Activated CD4-positive, alpha-beta T cell treated with anti-CD3 and anti-CD28 coated beads, Interleukin-2, amount 50 U/mL, for 48 hours (primary cell): ENCODE measurements at places on chromosomes 11 and 22.

DNA sequence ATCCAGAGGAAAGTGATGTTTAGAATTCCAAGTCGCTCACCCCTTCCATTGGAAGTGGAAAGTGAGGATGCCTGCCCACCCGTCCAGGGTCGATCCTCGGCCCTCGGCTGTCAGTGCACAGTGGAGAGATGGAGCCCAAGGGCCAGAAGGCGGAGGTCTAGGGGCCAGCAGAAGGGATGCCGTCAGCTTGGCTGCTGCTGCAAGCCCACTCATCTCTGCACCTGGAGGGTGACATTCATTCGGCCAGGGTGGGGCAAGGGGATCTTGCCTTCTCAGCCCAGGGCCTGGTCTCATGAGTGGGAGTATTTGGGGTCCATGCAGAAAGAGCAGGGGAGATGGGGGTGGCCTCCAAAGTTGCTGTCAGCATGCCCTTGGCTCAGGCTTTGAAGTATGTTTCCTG is 30.7 kb downstream of the LINC01488 start:
- no peak for DNase-seq

- DNase-seq, result no peak
Observed at GRCh38 chr11:72228229-72228843, 3.8 kb downstream of the INPPL1 start.

GRCh38 chr11:12330485-12331231 is 46.7 kb upstream of the PARVA start:
- DNase-seq, result no peak

DNA sequence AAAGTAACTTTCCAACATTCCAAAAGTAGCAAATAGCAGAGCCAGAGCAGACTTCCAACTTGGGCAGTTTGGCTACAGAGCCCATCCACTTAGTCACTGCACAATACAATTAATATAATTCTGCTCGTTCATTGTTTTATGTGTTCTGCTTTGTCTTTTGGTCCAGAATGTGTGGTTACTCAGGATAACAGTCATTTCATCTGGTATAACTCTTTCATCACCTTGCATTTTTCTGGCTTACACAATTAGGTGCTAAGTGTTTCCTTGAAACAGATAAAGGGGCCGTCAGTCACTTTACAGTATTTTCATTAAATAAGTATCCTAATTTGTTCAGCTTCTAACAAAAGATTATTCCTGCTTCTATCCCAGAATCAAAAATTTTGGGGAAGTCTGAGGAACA is 87.2 kb downstream of the LARGE2 start:
- no peak for DNase-seq

DNA sequence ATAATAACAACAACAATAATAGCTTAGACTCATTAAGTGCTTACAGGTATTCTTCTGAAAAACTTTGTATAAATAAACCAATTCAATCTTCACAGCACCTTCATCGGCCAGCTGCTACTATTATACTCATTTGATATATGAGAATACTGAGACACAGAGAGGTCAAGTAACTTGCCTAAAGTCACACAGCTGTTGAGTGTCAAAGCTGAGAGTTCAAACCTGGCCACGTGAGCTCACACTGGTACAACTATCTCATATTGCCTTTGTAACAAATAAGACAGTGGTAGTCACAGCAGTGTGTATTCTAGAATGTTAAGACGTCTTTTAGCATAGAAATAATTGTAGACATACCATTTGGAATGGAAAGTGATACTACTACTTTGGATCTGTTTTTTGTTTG is 268.5 kb downstream of the NTM start:
- no peak for DNase-seq

- no peak for DNase-seq
Observed at GRCh38 chr11:855330-855674, 12.7 kb downstream of the TSPAN4 start.
